ENCODE measurements at places on chromosomes 1 and 21.

- no peak for DNase-seq
Observed at GRCh38 chr1:206036663-206037455, 13.2 kb upstream of the CTSE start.

GRCh38 chr1:93817819-93818569 is 61.0 kb downstream of the DNTTIP2 start:
- DNase-seq = no peak

DNA sequence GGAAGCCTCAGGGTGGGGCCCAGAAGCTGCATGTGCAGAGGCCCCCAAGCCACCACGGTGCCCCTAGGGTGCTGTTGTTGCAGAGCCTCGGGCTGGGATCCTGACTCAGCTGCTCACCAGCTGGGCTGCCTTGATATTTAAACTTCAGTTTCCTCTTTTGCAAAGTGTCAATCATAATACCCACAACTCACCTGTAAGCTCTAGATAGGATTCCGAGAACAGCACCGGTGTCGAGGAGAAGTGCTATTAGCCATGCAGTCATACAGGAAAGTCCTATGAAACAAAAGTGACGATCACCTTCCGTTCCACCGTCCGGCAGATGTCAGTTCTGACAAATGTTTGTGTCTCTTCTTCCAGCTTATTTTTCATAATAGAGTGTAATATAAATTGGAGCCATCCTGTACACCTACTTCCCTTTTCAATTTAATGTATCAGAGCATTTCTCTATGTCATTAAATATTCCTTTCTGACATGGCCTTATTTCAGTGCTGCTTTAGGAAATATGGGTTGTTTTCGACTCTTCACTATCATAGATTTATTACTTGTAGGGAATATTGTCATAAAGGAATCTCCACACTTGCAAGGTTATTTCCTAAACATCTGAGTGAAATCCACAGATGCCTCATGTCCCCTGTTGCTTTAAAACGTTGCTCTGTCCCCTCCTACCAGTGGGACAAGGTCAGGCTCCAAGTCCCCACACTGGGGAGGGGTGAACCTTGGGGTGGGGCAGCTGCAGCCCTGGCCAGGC is 100.8 kb downstream of the SIK1 start:
- no peak for DNase-seq

DNA sequence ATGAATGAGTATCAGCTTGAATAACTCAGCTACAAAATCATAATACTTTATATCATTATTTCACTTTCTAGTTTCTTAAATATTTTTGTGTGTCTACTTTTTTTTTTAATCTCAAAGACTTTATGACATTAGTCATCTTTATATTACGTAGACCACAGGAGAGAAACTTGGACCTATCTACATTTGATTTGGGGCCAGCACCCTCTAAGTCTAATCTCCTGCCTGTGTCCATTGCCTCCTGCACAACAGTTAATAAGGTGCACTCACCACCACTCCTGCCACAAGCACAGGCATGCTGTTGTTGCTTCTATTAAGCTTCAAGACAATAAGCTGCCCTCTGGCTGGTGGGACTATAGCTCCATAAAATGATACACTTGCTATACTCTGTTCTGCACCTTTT is 70.4 kb downstream of the DIRAS3 start:
- DNase-seq = no peak

- no peak for DNase-seq
Observed at GRCh38 chr1:227745568-227746265, 10.5 kb downstream of the SNAP47 start.

DNA sequence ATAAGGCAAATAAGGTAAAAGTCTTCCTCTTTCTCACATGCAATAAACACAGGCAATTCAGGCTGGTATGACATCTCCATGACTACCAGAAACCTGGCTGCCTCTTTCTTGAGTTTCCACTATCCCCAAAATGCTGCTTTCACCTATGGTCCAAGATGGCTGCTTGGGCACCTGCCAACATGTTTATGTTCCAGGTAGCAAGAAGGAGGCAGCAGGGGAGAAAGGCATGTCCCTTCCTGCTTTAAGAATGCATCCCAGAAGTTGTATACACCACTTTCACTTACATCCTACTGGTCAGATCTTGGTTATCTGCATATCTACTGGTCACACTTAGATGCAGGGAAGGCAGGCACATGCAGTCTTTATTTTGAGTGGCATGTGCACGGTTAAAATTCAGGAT is 19.4 kb upstream of the ACOT11 start:
- DNase-seq = no peak

- no peak for DNase-seq
Observed at GRCh38 chr1:226964068-226964425, 24.0 kb downstream of the COQ8A start.

- no peak for DNase-seq
Observed at GRCh38 chr1:154849645-154850131, 20.4 kb downstream of the KCNN3 start.

GRCh38 chr1:100348549-100349144 is 3.7 kb upstream of the CDC14A start:
- no peak for DNase-seq

DNA sequence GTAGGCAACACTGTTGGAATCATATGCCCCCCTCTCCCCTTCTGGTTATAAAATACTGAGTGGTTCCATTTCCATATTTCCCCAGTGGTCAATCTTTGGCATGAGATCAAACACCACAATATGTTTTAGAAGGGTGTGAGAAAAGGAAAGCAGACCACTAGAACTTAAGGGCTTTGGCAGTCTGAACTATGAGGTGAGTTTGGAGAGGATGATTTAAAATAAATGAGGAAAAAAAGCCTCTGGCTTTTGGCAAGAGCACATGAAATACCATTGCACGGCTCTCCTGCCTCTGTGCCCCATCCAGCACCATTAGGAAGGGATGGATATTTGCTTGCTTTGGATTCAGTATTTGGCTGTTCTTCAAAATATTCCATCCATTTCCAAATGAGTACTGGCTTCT is 339.5 kb upstream of the C1orf87 start:
- no peak for DNase-seq
